ENCODE measurements at places on chromosomes 1 and 21.

- DNase-seq = no peak
Observed at GRCh38 chr1:15802234-15802965, 5.0 kb downstream of the UQCRHL start.

DNA sequence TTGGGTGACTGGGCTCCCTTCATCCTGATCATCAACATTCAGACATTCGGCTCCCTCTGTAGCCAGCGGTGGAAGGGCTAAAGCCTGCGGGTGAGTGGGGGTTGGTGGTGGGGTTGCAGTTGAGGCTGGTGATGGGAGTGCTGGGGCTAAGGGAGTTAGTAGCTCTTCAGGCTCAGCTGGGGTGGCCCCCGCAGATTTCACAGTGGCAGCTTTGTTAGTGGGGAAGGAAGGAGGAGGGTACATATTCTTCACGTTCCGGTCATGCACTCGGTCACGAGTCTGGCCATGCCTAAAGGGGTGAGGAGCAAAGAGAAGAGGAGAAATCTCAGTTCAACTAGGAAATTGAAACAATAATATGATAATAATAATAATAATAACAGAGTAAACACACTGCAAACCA, 6.8 kb downstream of the PSMB4 start:
- no peak for DNase-seq

DNA sequence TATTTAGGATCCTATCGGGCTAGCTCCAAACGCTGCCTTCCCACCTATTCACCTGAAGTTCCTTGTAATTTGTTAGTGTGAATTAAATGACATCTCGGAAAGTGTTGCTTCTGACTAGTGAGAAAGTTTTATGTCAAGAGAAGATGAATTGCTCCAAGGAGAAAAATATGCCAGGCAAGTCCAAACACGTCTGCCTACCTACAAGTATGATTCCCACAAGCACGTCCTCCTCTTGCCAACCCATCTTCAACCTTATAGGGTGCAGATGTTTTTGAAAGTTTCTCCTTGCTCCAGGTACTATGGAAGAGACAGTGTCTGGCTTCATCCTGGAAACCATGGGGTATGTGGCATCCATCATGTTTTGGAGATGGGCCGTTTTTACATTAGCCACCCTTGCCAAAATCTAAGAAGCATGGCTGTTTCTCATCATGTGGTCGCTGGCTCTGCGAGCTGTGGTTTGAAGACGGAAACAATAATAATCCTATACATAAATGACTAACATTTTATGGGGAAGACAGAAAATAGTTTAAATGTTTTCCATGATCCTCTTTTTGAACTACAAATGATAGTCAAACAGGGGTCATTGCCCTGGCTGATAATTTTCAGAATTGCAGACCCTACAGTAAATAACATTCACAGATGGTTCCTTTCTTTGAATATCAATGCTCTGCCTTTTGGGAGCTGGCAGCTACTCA, 505.8 kb downstream of the SMYD3 start:
- DNase-seq = no peak

DNA sequence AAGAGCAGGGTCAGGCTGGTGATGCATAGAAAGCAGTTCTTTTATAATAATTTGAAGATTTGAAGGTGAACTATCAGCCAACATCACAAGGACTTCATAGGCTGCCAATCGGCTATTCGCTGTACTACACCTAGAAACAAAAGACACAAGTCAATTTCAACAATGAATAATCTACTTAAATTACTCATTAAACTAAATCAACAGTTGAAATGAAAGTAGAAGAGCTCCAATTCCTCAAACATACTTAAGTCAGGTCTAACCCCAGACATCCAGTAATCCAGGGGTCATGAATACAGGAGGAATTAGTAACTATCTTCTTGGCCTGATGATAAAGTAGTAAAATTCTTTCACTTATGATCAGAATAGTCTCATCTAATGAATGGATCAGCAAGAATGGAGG, 64.5 kb downstream of the PCSK9 start:
- DNase-seq = no peak

DNA sequence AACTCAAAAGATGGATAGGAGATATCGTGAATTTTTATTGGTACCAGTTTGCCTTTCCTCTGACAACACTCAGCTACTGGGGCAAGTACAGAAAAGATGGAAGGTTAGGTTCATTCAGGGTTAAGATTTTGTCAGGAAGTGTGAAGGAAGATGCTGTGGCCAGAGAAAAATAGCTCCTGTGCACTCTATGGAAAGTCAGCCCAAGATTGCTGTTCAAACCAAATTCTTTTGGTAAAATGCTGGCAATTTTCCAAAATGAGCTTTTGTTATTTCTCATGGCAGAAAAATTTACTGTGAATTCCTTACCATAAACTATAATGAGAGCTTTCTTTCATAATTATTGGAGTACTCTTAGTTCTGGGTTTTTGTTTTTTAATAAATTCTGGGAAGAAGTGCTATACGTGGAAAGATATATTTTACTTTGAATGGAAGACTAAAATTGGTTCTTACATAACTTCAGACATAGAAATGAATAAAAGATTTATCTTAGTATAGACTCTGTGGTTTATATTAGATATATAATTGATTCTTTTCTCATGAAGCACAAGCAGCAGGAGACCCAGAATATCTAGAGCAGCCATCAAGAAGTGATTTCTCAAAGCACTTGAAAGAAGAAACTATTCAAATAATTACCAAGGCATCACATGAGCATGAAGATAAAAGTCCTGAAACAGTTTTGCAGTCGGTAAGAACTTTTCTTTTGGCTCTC, 112.2 kb downstream of the USP25 start:
- DNase-seq = no peak

DNA sequence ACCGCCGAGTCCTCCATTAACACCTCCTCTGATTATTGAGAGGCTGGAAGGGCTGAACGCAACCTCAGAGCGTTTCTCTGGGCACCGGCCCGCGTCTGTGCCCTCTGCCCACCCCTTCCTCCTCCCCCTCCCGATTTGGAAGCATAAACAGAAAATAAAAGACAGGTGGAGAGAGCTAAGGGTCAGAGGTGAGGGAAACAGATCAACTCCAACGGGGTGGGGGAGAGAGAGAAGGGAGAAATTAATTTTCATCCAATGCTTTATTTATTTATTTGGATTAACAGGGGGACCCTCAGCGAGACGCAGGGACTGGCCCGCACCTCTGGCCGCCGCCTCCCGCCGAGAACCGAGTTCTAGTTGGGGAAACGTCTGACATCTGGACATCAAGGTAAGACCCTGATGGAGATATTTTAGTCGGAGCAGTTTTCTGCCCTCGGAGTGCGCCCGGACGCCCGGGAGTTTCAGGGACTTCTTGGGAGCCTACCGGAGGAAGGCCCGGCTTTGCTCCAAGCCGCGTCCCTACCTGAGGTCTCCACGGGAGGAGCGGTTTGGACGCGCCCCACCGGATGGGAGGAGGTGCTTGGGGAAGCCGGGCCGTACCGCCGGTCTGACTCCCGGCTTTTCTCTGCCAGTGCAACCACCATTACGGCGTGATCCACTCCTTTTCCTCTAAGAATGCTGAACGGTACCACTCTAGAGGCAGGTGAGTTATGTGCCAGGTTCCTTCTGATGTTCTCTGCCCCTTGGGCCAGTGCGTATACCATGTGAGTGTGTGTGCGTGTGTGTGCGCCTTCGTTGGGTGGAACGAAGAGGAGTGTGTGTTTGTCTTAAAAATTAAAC, 5.1 kb upstream of the LHX9 start:
- no peak for DNase-seq

GRCh38 chr1:205343431-205344065, 13.2 kb downstream of the KLHDC8A start:
- DNase-seq = peak; percentile 61

- DNase-seq = no peak
Observed at GRCh38 chr1:163171826-163172225, 30.9 kb downstream of the RGS5 start.

GRCh38 chr1:52238887-52239707, 97.2 kb downstream of the ZFYVE9 start:
- no peak for DNase-seq

- no peak for DNase-seq
Observed at GRCh38 chr1:176178316-176178715, 28.8 kb downstream of the COP1 start.

DNA sequence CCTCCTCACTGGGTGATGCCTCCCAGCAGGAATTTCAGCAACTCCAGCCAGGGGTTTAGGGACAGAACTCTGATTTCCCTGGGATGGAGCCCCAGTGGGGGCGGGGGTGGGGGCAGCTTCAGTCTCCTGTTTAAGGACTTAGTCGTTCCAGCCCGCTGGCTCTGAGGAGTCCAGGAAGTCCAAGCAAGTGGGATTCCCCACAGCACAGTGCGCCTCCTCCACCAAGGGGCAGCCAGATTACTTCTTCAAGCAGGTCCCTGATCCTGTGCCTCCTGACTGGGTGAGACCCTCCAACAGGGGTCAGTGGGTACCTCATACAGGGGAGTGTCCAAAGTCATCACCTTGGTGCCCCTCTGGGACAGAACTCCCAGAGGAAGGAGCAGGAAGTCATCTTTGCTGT, 1438.4 kb upstream of the B3GALT2 start:
- DNase-seq = no peak

DNA sequence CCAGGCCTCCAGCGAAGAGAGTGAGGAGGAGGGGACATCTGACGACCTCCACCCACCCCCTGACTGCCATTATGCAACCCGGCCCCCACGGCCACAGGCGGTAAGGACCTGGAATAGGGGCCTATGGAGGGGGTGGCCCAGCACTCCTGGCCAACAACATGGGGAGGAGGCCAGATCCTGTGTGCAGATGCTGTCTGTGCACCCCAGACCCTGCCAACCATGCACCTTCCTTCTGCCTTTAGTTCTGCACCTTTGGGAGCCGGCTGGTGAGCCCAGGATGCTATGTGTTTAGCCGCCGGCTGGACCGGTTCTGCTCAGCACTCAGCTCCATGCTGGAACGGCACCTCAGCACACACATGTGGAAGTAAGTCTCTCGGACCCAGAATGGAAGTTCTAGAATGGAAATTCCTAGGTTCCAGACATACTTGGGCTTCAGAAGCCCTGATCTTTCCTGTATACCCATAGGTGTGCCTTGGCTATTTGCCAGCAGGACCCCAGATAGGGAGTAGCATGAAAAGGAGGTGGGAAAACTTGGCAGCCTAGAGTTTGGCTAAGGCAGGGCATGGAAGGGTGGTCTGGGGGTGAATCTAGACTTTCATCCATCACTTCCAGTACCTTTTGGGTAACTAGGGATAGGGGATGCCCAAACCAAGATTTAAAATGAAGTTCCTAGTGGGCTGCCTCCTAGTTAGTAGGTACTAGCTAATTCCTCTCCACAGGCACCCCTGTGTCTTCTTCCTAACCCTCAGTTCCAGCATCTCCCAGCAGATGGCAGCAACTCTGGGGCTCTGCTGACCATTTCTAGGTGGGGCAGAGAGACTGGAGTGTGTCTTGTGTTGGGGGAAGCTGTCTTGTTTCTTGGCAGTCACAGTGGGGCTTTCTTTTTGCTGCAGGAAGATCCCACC, 3.6 kb upstream of the CYB561D1 start:
- DNase-seq = peak; percentile 76

GRCh38 chr1:31718327-31718897, 14.6 kb upstream of the COL16A1 start:
- DNase-seq = no peak

DNA sequence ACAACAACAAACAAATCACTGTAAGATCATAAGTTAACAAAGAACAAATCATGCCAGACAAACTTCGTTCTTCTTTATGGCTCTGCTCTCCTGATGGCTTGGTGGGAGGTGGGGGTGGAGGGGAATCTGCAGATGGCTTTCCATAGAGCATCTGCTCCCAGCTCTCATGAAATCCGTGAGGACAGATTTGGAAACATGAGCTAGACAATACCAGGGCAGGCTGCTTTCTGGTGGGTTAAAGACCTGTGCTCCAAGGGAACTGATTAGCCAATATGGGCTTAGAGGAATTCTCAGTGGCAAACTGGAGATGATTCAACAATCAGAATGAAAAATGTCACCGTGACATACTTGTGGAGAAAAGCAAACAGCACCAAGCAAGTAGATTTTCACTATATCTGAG, 69.4 kb upstream of the TLR5 start:
- DNase-seq = no peak

- DNase-seq = no peak
Observed at GRCh38 chr1:44471911-44472453, 66.9 kb downstream of the RNF220 start.

- no peak for DNase-seq
Observed at GRCh38 chr1:208534599-208534897, 290.4 kb upstream of the PLXNA2 start.

DNA sequence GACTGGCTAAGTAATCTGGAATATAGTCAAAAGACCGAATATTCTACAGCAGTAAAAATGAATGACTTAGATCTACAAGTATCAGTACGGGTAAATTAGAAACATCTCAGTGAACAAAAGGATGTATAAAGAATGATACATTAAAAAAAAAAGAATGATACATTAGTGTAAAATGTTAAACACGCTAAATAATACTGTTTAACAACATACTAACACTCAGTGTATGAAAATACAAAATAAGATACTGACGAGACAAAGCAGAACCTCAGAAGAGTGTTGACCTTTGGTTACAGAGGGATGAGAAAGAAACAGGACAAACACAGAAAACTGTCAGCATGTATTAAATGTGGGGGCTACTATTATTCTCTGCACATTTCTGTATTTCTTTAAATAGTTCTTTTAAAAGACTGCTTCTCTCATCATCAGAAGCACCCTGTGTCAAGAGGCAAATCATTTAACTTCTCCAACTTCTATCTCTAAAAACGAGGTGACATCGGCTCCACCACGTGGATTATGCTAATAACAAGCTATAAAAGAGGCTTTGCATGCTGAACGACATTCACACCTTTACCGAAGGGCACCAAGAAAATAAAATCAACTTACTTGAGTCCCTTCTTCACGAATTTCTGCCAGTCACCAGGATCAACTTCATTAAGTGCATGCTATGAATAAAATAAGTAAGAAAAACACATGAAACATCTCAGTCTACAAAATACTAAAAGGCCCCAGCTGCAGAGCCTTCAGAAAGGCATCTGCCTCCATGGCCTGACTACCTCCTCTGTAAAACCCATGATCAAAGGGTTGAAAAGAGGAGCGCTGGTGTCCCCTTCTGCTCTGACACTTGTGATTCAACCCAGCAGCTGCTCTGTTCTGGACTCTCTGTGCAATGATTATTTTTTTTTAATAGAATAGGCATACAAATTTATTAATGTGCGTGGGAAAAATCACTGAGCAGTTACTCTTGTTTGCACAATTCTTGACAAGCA, 42.5 kb downstream of the MRAP start:
- no peak for DNase-seq

- no peak for DNase-seq
Observed at GRCh38 chr21:26385721-26386120, 187.4 kb downstream of the CYYR1 start.

GRCh38 chr1:6317098-6317760, 56.3 kb upstream of the GPR153 start:
- peak; percentile 10 for DNase-seq

DNA sequence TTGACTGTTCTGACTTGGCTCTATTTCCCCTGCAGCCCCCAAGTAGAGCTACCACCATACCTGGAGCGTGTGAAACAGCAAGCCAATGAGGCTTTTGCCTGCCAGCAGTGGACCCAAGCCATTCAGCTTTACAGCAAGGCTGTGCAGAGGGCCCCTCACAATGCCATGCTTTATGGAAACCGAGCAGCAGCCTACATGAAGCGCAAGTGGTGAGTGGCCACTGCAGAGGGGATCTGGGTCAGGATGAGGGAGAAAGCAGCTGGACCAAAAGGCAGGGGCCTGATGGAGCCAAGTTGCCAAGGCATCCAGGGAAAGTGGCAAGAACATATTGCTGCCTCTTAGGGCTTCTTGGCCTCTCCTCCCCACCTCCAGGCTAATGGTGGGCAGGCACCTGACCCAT, 24.1 kb upstream of the TMEM222 start:
- DNase-seq = no peak

Data from hematopoietic multipotent progenitor cell treated with erythropoietin and hydrocortisone succinate and interleukin-3 and kit ligand, for 15 days (in vitro differentiated cells).